ENCODE measurements at places on chromosomes 5 and 9. TPM values are rescaled to one million over a fixed set of nuclear protein-coding genes. Genes with fewer than 3 reads are reported as not detected.

- DNase-seq, result no peak
Measured at GRCh38 chr5:111748304-111748763, 8.7 kb downstream of the NREP start.

GRCh38 chr5:150073677-150074076 lies 12.7 kb downstream of the CSF1R start:
- DNase-seq, result no peak

GRCh38 chr9:79652598-79652997 lies 80.8 kb downstream of the TLE4 start:
- no peak for DNase-seq

- DNase-seq, result no peak
Measured at GRCh38 chr5:163379298-163380155, 57.9 kb upstream of the CCNG1 start.

DNA sequence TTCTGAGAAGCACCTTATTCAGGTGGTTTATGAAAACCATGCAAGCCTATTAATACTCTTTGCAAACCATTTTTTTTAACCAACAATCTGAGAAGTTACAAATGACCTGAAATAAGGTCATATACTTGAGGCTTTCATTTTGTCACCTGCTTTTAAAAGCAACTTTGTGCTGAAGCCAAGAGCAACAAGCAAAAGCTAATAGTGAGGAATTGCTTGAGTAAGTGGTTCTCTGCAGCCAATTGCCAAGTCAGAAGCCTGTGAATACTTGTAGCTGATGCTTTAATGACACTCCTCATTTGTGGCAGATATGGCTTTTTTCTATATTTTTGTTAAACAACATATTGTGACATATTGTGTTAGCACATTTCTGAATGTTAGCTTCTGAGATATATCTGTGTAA lies 126.7 kb upstream of the ZNF608 start:
- no peak for DNase-seq

PDLIM7 gene
- 6.0 TPM for total RNA-seq
